ENCODE measurements at places on chromosomes 2 and 18.

DNA sequence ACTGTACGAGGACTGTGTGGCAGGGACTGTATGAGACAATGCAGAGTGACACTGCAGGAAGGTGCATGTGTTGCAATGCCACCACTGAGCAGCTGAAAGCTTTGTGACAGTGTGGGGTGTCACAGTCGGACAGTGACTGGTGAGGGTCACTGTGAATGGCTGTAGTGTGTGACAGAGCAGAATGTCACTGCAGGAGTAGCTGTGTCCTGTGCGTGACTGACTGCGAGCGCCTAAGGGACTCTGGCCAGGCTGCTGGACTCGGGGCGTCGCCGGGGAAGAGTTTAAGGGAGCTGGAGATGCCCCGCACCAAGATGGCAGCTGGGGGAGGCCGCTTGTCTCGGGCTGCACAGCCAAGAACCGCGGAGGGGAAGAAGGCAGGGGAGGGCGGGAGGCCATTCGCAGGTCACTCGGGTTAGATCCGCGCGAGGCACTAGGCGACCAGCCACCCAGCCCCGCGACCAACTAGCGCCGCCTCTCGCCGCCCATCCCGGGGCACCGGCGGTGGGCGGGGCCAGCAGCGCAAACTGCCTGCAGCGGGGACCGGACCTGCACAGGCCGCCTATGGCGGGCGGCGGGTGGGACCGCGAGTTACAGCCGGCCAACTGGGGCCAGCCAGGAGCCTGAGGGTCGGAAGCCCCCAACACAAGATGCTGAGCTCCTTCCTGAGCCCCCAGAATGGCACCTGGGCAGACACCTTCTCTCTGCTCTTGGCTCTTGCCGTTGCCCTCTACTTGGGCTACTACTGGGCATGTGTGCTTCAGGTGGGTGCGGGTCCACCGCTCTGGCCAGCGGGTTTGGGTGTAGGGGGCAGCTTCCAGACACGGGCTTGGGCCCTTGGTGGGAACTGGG, at the start of gene ABHD1:
TSS of gene ABHD1 (plus strand) at position 514 of the 849 bp plus-strand sequence. CDS start at position 648, 134 bp downstream.
- DNase-seq: peak; percentile 41

DNA sequence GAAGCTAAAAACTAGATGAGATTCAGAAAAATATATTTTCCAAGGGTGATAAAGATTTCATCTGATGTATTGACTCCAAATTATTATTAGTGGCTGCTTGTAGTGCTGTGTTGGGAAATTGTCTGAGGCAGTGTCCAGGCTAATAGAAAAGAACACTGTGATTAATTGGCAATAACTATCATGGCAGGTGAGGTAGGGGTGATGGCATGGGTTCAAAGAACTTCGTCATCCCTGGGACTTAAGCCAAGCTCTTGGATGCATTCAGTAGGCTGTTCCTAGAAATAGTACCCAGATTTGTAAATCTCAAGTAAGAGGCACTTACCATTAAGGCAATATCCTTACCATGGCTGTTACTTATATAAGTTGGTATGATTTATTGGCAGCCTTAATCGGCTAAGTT, 13.2 kb upstream of the RAPGEF4 start:
- no peak for DNase-seq

GRCh38 chr18:26550998-26551694, 2.8 kb upstream of the KCTD1 start:
- DNase-seq: no peak

DNA sequence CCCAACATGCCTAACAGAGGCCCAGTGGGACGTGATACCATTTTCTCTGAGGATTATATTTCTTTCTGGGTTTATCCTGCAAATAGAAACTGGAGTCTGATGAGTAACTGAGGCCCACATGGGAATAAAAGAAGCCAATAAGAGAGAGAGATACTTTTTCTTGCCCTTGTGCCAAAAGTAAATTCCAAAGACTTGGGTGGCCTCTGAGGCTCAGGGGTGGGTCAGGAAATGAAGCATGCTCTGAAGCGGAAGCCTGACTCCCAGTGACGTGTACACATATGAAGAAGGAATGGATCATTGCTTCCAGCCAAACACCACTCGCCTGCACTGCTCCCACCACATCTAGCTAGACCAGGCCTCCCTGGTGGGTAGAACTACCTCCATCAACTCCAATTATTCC, 273.6 kb upstream of the NCKAP5 start:
- peak; percentile 84 for DNase-seq

GRCh38 chr2:72271766-72272641, 124.3 kb upstream of the CYP26B1 start:
- peak; percentile 65 for DNase-seq

DNA sequence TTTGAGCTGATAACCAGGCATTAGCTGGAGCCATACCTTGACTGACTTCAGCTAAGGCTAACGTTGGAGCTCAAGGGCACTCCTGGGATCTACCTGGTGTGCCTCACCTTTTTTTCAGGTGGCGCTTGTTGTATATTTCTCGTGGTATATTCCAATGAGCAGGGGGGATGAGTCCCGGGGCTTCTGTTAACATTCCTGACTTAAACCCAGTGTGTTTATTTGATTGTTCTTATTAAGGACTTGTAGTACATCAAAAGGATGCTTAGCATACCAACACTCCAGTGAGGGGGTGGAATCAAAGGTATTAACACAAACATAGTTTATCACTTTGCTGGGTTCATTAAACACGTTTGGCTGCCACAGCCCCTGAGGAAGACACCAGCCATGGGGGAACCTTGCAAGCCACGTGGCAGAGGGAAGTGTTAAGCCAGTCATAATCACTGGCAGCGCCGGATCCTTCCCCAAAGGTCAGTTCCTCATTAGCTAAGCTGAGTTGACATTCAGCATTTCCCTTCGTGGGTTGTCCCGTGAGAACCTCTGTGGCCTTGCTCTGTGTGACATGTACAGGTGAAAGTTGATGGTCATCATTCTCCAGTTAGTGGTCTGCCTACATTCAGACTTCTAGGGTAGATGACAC, 119.5 kb upstream of the MCFD2 start:
- DNase-seq: peak; percentile 90

DNA sequence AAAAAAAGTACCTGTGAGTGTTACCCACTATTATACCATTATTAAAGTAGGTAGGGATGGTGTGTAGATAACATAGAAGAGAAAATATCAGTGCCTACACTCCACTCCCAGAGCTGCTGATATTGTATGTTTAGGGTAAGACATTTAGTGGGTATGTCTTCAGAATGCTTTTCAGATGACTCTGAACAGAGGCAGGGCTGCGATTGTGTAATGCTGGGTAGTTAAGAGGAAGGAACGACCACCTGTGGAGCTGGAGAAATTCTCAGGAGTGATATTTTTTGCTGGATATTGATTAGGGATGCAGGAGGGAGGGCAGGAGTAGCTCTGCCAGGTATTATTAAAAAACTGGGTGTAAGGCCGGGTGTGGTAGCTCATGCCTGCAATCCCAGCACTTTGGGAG, 2.8 kb downstream of the CNOT11 start:
- no peak for DNase-seq

- no peak for DNase-seq
These were observed 48.9 kb downstream of the RAB31 start for GRCh38 chr18:9756933-9757470.

DNA sequence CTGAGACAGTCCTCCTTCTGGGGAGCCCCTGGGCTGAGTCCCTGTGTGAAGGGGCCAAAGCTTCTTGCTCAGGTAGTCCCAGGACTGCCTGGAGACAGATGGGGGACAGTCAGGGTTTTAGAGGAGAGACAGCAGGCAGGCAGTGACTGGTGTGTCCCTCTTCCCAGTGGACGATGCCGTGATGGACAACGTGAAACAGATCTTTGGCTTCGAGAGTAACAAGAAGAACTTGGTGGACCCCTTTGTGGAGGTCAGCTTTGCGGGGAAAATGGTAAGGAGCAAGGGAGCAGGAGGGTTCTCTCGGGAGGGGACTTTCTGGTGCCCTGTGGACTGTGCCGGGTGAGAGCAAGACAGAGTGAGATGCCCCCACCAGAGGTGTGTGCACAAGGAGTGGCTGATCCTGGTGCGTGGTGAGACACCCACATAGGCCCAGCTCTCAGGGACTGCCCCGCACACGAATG, 74.8 kb downstream of the DYSF start:
- DNase-seq: no peak

DNA sequence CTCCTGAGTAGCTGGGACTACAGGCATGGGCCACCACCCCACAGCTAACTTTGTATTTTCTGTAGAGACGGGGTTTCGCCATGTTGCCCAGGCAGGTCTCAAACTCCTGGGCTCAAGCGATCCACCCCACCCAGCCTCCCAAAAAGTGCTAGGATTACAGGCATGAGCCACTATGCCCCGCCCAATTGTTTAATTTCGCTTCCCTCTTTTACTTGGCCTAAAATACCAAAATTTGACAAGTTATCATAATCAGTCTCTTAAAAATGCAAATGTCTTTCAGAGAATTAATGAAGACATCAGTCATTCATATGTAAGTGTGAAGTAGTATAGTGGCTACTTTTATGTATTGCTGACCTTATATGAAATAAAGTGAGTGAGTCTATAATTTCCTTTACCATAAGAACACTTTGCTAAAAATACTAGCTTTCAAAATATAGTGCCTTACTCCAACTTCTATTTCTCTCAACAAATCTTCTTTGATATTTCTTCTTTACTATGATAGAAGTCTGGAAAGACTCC, 9.8 kb downstream of the FBXO11 start:
- no peak for DNase-seq

DNA sequence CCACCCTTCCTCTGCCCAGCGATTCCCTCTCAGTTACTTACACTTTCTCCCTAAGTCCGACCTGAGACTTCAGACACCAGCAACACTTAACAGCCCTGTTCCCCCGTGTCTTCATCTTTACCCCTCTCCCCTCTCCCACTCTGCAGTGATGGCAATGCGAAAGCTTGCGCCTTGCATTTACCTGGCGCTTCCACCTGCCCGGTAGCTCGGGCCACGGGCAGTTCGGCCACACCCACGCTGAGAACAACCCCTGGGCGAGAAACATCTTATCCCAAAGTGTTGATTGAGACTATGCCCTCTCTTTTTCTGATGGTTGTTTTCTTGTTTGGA, 558 bp downstream of the DNAJC10 start:
- DNase-seq: no peak

GRCh38 chr2:134594399-134594798, 124.4 kb downstream of the TMEM163 start:
- DNase-seq: no peak

DNA sequence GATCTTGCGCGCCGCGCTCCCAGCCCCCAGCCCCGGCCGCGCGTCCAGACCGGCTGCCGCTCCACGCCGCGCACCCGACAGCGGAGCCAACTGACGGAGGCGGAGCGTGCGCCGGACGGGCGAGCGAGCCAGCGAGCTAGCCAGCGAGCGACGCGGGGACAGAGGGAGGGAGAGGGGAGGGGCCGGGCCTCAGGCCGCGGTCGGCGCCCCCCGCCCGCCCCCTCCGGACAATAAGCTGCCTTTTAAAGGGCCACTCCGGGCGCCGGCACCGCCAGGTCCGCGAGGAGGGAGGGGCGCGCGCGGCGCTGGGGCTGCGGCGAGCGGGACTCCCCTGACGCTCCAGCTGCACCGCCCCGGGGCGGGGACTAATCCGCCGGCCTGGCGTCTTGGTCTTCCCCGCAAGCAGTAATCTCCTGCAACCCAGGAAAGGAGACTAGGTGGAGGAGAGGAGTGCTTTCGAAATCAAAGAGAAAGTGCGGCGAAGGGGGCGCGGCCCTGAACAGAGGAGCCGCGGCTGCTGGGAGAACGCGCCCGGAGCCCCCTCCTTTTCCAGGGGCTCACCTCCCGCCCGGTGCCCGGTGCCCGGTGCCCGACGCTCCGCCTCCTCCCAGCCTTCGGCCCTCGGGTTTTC, at the start of gene BIN1:
TSS of gene BIN1 (minus strand) at position 164 of the 631 bp plus-strand sequence. CDS start 211 bp downstream, outside the sequence.
- peak; percentile 94 for DNase-seq

- DNase-seq: no peak
These were observed 507.1 kb downstream of the TMEM182 start for GRCh38 chr2:103268841-103269498.

- no peak for DNase-seq
These were observed 175.6 kb downstream of the FMNL2 start for GRCh38 chr2:152510621-152511020.

DNA sequence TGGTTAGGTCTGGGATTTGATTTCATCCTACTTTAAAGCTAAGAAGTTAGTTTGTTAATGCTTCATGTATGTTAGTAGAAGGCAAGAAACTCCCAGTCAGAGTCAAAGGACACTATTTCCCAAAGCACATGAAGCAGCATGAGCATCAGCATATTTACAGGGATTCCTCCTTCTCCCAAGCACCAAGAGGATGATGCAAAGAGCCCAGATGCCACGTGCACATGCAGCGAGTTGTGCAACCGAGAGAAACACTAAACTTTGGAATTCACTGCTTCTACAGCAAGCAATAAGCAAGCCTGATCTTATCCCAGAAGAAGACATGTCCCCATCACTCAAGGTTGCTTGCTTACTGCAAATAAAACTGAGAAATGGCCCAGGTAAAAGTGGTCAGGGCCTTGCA, 32.5 kb downstream of the CPO start:
- no peak for DNase-seq

- DNase-seq: no peak
These were observed 50.6 kb downstream of the MSH6 start for GRCh38 chr2:47833516-47833968.

GRCh38 chr18:9927392-9928063, 13.7 kb downstream of the VAPA start:
- DNase-seq: no peak
